ENCODE measurements at places on chromosomes 4 and X.

DNA sequence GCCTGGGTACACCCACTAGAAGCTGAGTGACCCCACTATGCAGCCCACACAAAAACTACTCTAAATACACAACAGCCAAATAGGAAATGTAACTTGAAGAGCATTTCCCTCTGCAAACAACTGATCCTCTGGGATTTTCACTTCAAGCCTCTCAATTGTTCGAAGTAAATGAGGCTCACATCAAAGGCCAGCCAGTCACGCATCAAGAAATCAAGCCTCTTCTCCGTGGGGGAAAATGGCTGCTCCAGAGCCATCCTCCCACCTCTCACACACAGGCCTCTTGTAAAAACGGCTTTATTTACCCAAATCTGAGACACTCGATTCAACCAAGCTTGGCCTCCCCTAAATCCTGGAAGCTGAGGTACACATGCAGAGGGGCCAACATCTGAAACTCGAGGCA, 14.3 kb downstream of the PCDH19 start:
- no peak for DNase-seq

GRCh38 chrX:93422693-93423092, 250.7 kb downstream of the NAP1L3 start:
- DNase-seq = peak; percentile 23

DNA sequence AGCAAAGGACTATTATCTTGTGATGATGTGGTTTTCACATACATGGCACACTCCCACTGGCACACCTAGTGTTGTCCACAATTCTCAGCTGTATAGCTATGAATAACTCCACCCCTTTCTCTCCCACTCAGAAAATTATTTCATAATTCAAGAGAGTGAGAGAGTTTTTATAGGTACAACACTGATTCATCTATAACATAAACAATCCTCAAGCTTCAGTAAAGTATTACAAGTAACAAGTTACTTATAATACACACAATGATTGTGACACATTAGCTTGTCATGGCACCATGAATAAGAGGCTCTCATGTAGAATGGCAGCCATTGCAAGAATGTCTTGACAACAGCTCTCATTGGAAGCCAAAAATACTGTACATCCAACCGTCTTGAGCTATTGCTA, 43.9 kb downstream of the RAB40A start:
- no peak for DNase-seq

DNA sequence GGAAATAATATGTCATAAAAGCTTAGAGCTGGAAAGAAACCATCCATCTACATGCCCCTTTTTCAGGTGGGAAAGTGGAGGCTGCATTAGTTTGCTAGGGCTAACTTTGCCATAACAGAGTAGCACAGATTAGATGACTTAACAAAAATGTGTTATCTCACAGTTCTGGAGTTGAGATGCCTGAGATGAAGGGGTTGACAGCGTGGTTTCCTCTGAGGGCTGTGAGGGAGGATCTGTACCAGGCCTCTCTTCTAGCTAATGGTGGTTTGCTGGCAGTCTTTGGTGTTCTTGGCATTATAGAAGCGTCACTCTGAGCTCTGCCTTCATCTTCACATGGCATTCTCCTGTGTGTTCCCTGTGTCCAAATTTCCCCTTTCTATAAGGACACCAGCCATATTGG, 2.4 kb downstream of the CHRNA9 start:
- no peak for DNase-seq

- no peak for DNase-seq
Measured at GRCh38 chr4:119744580-119744979, 116.0 kb upstream of the PDE5A start.

- DNase-seq = no peak
Measured at GRCh38 chrX:9471571-9471985, 6.7 kb downstream of the TBL1X start.

- no peak for DNase-seq
Measured at GRCh38 chr4:125231661-125232060, 83.1 kb upstream of the FAT4 start.

- no peak for DNase-seq
Measured at GRCh38 chr4:135338181-135338580, 1136.6 kb upstream of the PABPC4L start.

- DNase-seq = no peak
Measured at GRCh38 chr4:184284336-184284690, 66.6 kb upstream of the ENPP6 start.

DNA sequence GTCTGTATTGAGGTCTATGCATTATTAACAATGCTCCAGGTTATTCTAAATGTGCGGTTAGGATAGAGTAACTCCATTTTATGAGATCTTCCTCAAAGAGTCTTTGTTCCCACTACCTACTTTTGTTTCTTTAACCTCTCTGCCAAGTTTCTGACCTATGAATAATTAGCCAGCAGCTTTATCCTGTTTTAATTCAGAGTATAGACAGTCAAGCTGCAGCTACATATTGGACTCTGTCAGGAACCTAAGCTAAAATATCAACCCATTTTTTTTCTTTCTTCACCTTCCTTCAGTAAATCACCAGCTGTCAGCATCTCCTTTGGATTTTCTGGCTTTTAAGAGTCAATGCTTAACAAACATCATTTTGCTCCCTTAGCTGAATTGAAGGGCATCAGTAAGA, 72.3 kb downstream of the TMEM47 start:
- no peak for DNase-seq

DNA sequence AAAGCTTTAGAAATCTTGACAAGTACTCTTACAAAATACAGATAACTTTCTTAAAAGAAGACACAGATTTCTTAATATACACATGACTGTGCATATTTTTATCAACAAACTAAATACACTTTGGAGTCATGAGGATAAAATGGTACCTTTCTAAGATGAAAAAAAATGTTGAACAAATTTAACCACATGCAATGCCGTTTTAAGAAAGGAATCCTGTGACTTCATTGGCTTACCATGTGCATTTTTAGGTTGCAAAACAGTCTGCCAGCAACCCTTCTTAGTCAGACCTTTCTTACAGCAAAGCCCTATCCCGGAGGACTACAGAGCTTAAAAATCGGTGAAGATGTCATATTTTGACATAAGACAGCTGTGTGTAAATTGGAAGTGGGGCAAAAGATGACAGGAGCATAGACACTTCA, 51.7 kb downstream of the GASK1B start:
- DNase-seq = peak; percentile 33

DNA sequence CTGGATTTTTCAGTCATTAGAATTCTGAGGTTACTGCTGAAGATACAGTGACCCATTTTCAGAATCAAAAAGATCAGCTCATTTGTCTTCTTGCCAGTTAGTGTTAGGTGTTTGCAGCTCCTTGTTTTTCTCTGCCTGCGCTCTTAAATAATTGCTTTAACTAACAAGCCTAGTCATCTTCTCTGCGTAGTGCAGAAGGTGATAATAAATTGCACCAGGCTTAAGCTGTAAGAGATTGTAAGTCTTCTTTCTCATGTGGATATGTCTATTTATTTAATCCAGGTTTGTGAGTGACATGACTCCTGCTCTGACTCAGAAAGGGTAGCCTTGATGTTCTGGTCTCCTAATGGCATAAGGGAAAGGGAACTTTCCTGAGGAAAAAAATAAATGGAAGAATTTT, 167.2 kb downstream of the CEP135 start:
- DNase-seq = no peak

GRCh38 chr4:118761397-118762016, 74.4 kb downstream of the SEC24D start:
- DNase-seq = no peak

GRCh38 chr4:89009115-89009514, 47.9 kb downstream of the FAM13A start:
- DNase-seq = no peak

DNA sequence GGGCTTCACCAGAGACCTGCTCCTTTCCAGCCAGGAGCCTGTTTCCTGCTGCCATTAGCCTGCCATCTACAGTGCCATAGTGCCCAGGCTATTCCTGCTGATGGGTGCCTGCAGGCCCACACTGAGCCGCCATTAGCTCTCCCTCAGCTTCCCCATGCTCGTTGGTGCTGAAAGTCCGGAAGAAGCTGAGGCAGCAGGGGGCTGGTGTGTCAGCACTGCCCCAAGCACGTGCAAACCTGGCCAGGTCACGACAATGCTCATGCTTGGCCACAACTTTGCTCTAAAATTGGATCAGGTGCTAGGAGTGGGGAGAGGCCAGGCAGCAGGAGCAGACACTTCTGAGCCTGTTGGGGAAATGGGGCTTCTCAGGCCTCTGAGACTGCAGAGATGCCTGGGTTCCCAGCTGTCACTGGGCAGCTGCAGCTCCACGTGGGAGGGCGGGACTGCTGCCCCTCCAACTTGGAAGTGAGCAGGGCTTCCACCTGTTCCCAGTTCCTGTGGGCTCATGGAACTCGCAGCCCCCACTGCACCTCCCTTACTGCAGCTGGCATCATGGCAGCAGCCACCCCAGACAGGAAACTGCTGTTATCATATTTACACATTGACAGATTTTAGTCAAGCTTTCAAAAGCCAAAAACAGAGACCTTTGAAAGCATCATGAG, 913.9 kb downstream of the FSTL5 start:
- no peak for DNase-seq

- DNase-seq = no peak
Measured at GRCh38 chr4:176718881-176719280, 73.8 kb downstream of the VEGFC start.

DNA sequence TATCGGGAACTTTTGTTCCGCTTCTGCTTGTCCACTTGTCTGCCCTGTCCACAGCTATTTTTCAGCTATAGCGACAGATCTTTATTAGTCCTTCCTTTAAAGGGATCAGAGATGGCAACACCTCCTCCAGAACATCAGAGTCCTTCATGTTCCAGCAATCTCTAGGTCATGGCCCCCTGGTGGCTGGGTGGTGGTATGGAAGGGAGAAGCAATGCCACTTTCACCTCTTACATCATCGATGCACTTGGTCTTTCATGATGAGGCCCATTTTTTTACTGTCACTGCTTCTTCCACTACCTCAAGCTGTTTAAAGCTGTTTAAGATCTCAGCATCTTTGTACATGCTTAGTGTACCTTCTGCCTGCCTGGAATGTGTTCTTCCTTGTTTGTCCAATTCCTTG, 106.7 kb downstream of the ARHGAP6 start:
- peak; percentile 4 for DNase-seq

DNA sequence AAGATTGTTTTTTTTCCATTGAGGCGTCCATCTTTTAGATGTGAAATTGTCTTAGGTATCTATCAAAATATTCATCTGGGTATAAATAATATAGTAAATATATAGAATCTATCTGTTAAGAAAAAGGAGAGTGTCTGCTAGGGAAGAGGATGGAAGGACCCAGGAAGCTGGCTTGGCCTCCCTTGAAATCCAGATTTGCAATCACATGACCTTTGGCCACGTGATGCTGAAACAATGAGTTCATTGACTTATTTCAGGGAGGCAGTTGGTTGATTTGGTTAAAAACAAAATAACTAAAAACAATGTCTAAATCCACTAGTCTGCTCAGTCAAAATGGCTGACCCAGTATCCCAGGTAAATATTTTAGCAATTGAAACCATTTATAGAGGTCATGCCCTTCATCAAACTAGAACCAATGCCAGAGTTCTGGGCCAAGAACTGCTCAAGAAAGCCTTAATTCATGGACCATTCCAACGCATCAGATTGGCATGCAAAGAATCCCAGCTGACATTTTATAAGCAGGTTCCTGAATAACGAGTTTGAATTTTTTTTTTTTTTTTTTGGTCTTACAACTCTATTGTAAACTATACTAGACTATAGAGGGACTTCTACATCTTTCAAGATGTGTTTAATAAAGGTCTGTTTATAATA, 172.7 kb downstream of the MID1 start:
- DNase-seq = peak; percentile 53

- DNase-seq = no peak
Measured at GRCh38 chrX:135393051-135393450, 28.7 kb upstream of the SMIM10L2A start.

GRCh38 chrX:153974726-153975286, 2.3 kb downstream of the TMEM187 start:
- DNase-seq = no peak

DNA sequence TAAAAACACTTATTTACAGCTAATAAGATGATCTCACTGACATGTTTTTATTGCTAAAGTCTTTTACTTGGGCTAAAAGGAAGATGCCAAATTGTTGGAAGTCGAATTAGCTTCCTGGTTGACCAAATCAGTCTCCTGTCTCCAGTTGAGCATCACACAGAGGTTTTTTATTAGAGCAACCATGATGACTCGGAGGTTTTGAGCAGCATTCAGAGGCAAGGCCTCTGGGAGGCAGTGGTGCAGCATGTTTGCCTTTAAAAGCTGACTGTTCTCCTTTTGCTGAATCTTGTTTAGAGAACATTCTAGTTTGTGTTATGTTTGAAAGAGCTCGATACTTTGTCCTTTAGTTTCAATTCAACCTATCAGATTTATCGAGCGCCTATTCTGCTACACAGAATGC, 2.1 kb downstream of the UCHL1 start:
- peak; percentile 45 for DNase-seq

DNA sequence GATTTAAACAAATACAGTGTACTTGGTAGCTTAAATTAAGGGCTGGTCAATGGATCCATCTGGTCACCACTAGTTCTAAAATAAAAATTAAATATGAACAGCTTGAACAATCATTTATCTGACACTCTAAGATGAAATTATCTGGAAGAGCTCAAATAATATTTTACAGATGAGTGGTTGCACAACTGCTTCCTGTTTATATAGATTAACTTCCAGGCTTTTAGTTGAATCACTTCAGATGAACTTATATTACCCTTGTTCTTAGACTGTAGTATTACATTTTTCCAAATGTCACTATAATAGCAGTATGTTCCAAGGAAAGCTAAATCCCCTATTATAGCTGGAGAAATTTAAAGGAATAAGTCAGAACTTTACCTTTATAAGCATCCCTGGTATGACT, 92.4 kb upstream of the SMIM10 start:
- DNase-seq = no peak

- no peak for DNase-seq
Measured at GRCh38 chr4:13329963-13330362, 154.2 kb downstream of the RAB28 start.

DNA sequence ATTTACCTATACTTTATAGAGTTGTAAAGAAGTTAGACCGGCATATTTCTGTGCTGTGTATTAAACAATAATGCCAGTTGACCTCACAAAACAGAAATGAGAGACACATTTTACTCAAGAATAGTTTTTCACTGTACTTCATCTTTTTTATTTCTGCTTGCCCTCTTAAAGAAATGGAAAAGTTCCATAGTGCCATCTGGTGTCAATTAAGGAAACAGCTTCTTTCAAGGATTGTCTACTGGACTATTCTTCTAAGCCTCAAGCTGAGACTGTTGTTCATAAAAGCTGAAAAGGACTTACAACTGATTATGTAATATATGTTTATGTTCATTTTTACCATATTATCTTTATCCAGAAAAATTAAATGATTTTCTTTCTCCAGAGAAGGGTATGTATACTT, 1523.7 kb downstream of the ARAP2 start:
- peak; percentile 46 for DNase-seq

DNA sequence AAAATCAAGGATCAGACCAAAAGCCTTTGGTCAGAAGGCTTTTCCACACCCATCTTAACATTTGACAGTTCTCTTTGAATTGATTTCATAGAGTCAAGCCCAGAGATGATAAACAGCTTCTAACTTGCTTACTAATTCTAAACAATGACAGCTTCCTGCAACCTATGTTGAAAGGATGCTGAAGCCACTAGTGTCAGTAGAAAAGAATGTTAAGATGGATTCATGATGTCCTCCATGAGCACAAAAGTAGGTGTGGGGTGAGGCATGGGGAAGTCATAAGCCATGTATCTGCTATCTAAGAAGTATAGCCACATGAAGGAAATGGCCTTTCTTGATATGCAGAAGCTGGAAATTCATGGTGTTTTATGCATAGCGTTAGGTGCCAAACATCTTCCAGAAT, 269.3 kb downstream of the DHX15 start:
- no peak for DNase-seq

GRCh38 chrX:69257499-69258127, 92.4 kb upstream of the PJA1 start:
- DNase-seq = no peak

GRCh38 chr4:16686195-16686594, 212.2 kb downstream of the LDB2 start:
- no peak for DNase-seq

Data from ACHN (cell line).